Type B pancreatic cell (in vitro differentiated cells): ENCODE measurements at places on chromosomes 7 and 10.

GRCh38 chr7:157097569-157097968 lies 41.2 kb upstream of the UBE3C start:
- no peak for DNase-seq

DNA sequence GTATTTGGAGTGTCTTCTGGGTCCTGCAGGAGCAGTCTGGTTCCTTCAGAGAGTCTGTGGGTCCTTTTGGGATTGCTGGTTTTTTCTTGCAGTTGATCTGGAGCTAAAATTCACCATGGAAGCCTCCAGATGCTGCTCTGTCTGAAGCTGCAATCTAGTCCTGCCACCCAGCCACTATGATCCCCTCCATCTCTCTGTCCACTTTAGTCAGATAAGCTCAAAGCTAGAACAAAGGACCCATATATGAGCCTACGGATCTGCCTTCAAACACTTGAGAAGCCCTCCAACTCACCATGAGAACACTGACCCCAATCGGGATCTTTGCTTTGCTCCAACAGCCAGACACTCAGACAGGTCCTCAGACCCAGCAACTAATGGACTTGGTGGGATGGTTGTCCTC lies 618 bp upstream of the TBXAS1 start:
- no peak for DNase-seq

DNA sequence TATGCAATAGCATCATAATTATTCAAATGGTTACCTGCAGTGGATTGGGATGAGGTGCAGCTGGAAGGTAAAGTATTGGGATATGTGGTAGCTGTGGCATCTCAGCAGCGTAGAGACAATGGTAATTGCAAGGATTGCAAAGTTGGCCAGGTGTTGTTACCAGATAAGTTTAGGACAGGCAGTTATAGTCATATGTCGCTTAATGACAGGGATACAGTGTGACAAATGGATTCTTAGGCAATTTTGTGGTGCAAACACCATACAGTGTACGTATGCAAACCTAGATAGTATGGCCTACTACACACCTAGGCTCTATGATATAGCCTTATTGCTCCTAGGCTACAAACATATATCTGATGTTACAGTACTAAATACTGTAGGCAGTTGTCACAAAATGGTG lies 163.5 kb upstream of the LYZL2 start:
- DNase-seq: no peak

GRCh38 chr7:112648781-112649180 lies 141.4 kb downstream of the TMEM168 start:
- DNase-seq: no peak

DNA sequence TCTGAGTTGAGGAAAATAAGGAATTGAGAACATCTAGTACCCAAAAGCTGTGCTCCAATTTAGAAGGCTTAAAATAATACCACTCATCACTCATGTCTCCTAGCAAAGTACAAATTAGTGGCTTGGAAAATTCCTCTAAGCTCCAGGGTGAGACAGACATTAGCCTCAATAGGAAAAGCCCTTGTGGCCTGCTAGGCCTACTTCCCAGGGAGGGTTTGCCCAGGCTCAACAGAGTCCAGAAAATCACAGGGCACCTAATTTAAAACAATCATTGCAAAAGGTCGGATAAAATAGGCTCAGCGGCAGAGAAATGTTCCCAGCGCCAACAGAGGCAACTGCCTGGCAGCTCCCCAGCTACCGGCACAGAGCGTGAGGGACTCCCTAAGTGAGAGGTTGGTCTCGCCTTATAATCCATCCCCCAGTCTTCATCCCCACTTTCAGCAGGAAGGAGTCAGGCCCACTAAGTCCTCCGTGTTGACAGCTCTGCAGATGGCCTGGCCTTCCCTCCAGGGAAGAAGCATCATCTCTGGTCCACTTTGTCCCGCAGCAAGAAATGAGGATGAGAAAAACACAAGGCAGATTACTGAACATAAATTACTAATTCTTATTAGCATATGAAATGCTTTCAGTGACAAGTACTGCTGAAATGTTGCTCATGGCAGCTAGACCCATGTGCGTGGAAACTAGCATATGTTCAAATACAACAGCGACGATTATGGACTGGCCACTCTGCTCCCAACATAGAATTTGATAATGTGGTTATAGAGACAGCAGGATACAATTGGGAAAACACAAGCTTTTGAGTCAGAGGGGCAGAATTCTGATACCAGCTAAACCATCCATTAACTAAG lies 1177.7 kb upstream of the AUTS2 start:
- no peak for DNase-seq

GRCh38 chr10:132516771-132517725 lies 20.5 kb upstream of the INPP5A start:
- DNase-seq: no peak

DNA sequence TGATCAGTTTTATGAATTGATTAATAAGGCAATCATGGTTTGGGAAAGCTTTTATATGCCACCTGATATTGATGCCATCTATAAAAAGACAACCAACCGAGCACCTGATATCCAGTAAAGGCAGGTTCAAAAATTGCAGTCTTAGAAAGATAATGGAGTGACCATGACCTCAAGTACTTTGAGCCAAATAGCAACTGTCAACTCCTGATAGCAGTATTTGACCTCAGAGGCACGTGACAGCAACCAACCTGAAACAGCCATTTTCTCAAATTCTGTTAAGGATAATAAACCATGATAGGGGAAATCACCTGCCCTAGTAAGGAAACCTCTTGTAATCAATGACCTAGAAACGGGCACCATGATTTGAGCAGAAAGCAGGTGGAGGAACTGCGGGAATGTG lies 77.1 kb upstream of the NFE2L3 start:
- no peak for DNase-seq

DNA sequence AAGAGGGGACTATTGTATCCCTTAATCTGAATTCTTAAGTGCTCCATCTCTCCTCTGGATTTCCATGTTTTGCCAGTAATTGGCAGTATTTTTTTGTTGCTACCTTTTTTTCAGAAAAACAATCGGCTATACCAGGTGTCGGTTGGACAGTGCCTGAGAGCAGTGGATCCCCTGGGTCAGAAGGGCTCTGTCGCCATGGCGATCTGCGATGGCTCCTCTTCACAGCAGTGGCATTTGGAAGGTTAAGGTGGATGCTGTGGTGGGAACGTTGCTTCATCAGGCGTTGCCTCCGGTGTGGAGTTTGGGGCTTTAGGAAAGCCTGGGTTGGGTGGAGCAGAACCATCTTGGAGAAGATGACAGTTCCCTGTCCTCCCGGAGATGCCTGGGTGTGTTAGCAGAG lies 96.0 kb downstream of the GALNT11 start:
- no peak for DNase-seq

DNA sequence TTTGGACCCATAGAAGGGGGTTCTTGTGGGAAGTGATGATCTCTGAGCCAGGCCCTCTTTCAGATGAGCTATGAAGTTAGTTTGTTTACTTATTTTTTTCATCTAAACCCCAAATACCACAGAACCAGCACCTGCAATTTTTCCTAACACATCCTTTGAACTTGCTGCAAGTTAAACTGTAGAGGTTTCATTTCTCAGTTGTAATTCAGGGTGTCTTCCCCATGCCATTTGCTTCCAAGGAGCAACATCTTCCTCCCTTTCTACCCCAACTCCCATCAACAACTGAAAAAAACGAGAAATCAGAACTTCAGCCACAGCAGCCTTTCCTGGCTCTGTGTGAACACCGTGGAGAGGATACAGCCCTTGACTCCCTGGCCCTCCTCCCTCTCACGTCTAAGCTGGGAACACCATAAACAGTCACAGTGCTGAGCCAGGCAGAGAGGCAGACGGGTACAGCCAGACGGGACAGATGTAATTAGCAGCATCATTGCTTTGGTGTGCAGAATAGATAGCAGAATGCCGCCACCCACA lies 63.6 kb downstream of the RGS10 start:
- no peak for DNase-seq

DNA sequence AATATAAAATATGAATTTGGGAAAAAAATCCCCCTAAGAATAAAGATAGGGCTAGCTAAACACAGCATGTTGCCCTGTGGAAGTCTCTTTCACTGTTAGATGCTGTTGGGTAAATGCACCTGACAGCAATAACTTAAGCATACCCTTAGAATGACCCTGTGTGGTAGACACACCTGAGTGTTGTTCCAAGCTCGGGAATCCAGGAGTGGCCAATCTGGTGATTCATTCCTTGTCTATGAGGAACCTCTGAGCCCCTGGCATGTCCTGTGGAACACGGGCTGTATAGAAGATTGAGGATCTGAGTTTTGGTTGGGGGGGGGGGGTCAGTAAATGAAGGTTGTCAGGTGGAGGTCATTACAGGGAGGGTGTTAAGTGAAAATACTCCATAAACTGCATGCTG lies 730.0 kb upstream of the IGFBP3 start:
- DNase-seq: no peak

GRCh38 chr10:130018730-130019185 lies 54.7 kb upstream of the EBF3 start:
- no peak for DNase-seq

DNA sequence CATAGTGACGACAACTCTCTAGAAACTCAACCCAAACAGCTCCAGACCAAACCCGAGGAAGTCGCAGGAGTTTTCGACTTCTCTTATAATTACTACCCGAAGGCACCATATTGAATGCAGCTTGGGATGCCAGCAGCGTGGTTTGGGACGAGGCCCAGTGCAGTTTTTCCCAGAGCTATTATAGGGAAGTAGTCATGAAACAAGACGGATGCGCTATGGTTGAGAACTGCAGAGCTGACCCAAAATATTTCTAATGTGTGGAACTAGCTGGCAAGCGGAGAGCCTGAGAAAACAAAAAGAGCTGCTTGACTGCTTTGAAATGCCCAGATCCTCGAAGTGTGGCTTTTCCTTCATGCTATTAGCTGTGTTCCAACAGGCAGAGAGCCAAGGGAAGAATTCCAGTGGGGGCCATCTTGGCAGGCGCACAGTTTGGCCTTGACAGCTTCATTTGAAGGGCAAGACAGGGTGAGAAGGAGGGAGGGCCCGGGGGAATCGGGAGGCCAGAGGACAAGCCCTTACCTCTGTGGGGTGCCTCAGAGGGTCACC lies 122.7 kb downstream of the CUL2 start:
- no peak for DNase-seq
